ENCODE measurements at places on chromosomes 4 and X.

- no peak for DNase-seq
These were observed 114.5 kb downstream of the TSPAN7 start for GRCh38 chrX:38675856-38676255.

DNA sequence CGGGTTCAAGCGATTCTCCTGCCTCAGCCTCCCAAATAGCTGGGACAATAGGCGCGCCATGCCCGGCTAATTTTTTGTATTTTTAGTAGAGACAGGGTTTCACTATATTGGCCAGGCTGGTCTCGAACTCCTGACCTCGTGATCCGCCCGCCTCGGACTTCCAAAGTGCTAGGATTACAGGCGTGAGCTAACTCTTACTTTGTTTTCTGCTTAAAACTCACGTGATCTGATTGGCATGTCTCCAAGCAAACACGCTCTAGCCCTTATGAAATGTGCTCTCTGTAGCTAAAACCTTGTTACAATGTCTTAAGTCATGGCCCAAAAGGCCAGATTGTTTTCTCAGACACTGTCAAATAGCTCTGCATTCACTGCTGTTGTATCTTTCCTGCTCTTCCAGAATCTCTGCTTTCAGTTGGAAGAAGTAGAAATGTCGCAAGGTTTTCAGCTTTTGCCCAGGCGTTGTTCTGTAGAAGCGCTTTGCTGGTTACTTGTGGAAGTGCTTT is 39.7 kb upstream of the OGT start:
- DNase-seq, result no peak

DNA sequence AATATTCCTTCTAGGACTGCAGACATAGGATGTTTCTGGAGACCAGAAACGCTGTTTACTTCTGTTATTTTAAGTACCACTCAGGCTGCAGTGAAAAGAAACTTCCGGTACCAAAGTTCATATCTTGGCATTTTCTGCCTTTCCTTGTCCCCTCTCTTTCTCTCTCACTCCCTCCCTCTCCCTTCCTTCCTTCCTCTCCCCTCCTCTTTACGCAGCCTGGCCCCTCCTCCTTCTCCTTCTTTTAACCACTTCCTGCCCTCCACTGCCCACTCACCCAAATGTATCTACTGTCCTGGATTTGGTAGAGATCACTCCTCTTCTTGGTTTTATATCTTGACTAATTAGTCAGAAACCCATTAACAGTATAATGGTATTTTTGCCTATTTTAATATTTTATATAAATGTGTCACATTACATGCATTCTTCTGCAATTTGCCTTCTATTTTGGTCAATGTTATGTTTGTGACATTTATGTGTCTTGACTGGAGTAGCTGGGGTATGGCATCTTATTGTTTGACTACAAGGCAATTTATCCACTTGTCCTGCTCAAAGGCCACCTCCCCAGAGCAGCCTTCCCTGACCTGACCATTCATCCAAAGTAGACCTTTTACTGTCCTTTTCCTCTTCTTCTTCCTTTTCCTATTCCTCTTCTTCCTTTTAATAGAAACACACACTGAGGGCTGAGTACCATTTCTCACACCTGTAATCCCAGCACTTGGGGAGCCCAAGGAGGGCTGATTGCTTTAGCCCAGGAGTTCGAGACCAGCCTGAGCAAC is 56.9 kb downstream of the BCOR start:
- no peak for DNase-seq

- DNase-seq, result no peak
These were observed 1.2 kb downstream of the RAB33B start for GRCh38 chr4:139455126-139455538.
